ENCODE measurements at places on chromosomes 7 and 10.

GRCh38 chr10:127612-128432 lies 7.4 kb upstream of the ZMYND11 start:
- DNase-seq, result no peak

DNA sequence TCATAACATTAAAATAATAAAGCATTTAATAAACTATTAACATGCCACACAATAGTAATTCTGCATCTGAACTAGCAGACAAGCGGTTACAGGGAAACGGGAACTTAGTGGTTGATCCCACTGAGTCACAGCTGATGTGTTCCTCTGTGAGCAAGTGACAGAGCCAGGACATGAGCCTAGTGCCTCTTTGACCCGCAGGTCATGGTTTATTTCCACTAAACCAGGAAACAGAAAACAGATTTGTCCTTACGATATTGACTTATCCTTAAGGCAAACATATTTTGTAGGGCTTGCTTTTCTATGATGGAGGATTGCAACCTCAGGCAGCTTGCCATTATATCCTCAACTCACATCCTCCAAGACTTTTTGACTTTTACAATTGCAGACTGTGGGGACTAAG lies 987.3 kb downstream of the CCSER2 start:
- no peak for DNase-seq

DNA sequence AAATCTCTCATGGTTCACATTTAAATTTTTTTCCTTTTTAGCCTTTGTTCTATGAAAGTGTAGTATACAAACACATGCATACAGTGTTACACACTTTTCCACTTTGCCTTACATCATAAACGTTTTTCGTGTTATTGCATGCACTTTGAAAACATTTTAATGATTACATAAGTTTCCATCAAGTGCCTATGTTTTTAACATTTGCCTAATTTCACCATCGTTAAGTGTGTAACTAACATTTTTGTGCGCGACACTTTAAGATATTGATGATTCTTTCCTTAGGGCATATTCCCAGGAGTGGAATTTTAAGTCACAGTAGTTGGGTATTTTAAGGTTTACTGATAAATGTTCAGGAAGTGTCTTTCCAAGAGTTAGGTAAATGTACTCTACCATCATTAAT lies 1.5 kb upstream of the FRAT2 start:
- no peak for DNase-seq

GRCh38 chr10:112539340-112539739 lies 92.3 kb downstream of the VTI1A start:
- DNase-seq, result no peak

- DNase-seq, result no peak
These were observed 32.8 kb downstream of the ADCY1 start for GRCh38 chr7:45606931-45607330.

DNA sequence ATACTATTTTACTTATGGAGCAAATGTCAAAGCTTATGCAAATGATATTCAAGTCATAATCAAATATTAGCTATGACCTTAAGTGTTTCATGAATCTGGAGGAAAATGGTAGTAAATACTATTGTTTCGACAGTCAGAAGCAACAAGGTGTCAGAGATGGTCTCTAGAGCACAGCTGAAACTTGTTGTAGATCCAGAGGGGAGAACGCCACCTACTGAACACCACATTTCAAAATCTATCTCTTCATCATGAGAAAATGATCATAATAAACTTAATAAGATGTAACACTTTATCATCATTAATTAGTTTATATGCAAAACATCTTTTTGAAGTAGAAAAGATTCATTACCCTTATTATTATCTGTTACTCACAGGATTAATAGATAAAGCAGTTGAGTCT lies 418.7 kb downstream of the GATA3 start:
- DNase-seq, result no peak

GRCh38 chr10:73648975-73649829 lies 6.6 kb downstream of the SYNPO2L start:
- DNase-seq, result no peak

DNA sequence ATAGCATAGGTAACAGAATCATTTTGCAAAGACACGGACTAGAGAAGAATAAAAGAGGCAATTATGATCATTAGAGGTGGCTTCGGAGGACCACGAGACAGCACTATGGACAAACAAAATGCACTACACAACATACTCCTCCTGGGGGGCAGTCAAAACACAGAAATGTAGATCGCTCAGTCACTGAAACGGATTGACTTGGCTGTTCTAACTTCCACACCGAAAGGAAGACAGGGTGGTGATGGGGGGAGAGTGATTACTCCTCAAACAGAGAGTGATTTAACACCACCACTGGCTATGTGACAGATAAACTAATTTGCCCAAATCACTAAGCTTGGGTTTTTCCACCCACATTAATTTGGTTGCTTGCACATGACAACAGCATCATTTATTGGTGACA lies 14.1 kb upstream of the PPA1 start:
- no peak for DNase-seq

DNA sequence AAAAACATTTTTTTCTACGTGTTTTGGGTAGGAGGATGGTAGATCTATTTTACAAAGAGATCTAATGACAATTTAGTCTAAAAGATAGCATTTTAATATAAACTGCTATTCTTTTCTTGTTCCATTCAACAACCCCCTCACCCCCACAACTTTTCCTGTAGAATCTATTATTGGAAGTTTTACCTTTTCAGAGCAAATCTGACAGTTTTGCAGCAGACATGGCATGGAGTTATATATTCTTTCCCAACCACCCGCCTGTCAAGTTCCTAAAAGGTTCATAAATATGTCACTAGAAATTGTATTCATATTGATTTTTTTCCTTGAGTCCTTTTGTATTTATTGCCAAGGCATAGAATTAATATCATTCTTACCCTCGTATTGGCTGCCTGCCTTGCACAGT lies 21.5 kb upstream of the NAMPT start:
- no peak for DNase-seq

- DNase-seq, result no peak
These were observed 181.8 kb upstream of the MBL2 start for GRCh38 chr10:52954407-52954806.

DNA sequence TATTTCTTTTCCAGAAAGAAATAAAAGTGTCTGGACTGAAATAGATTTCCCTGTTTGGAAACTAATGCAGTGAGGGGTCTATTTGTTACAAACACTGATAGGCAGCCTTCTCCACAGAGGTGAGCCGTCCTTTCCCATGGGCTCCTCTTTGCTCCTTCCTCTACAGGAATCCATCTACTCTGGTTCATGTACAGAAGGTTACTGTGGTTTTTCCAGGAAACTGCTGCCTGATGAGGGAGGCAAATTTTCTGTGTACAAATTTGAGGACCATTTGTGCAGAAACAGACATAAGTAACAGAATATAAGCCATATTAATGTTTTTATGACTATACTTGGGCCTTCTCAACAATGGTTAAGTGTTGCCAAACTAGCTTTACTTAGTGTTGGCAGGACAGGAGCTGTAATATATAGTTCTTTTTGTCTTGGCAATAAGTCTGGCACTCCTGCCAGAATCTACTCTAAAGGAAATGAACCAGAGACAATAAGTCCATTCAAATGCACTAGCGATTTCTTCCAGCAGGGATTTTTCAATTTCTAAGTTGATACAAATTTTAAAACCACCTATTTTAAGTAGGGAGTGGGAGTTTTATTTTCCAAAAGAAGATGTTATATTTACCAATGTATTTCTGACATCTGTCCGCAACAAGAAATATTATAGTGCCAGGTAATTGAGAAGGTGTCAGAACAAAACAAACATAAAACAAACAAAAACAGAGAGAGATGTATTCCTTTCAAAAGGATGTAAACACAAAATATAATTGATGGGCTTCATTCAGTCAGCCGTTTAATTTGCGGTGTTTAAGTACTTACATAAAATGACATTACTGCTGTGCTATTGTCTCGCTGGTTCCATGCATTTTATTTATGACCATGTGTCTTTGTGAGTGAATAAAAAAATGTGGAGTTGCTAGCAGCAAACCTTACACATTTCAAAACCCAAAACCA lies 91.0 kb upstream of the NFE2L3 start:
- no peak for DNase-seq

DNA sequence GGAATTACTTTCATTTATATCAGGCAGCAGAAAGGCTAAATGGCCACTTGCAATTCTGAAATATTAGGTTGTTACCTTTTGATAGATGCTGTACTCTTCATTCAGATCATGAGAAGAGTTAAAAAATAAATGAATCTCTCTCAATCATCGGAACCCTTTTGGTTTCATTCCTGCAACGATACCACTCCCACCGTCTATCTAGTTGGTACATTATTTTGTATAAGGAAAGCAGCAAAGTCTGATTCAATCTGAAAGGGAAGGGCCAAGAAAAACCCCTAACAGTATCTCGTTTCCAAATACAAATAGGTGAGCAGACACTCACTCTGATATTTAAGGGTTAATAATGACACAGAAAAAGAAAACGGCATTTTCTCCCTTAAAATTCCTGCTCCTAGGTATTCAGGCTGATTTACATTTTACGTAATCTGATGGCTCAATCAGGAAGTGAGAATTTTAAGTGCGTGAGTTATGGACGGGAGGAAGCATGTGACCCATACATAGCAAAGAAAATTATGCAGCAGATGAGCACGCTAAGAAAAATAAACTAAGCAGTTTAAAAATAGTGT lies 209.4 kb upstream of the KLF14 start:
- DNase-seq, result no peak

- no peak for DNase-seq
These were observed 11.8 kb downstream of the TOMM7 start for GRCh38 chr7:22810843-22811242.

DNA sequence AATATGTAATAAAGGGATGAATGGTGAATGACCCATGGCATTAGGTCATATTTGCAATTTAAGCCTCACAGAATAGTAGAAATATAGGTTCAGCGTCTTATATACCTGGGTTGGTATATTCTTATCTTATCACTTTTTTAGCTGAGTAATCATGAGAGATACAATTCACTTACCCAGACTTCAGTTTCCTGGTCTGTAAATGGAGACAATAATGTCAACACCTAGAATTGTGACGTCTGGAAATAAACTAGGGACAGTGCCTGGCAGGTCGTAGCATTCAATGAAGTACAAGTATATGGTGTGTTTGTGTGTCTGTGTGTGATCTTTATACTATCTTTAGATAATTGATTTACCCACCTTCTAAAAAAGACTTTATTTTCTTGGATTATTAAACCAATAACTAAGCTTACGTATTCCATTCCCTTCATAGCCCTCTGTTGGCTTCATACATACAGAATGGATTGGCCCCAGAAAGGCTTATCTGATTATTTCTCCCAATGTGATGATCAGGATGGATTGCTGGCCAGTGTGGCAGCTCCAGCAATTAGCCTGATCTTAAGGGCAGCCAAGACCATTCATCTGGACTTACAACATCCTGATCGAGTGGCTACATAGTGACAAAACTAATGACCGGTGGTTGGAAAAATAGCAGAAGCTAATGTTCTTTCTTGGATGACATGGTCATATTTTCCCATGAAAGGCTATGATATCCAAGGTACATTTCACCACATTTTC lies 121.2 kb upstream of the NPVF start:
- DNase-seq, result no peak

GRCh38 chr7:33334349-33334748 lies 205.0 kb downstream of the BBS9 start:
- DNase-seq, result no peak

GRCh38 chr10:109773288-109774120 lies 149.8 kb downstream of the XPNPEP1 start:
- no peak for DNase-seq

GRCh38 chr10:7100032-7100702 lies 310.7 kb downstream of the SFMBT2 start:
- DNase-seq, result no peak

- DNase-seq, result no peak
These were observed 115.5 kb upstream of the GPR26 start for GRCh38 chr10:123550675-123551096.

- DNase-seq, result no peak
These were observed 6.3 kb downstream of the POLR2J start for GRCh38 chr7:102472126-102473041.

GRCh38 chr7:28328822-28329660 lies 83.3 kb upstream of the CREB5 start:
- no peak for DNase-seq

DNA sequence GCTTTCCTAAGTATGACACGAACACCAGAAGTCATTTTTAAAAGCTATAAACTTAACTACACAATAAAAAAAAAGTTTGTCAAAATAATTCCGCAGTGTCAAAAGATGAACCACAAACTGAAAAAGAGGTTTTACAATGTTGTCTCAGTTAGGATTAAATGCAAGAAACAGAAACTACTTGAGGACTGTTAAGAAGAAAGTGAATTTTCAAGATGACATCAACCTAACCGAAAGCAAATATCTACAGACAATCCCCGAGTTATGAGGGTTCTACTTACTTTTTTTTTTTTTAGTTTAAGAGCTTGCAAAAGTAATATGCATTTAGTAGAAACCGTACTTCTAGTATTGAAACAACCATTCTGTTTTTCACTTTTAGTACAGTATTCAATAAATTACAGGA lies 62.3 kb downstream of the TFPI2 start:
- DNase-seq, result no peak

DNA sequence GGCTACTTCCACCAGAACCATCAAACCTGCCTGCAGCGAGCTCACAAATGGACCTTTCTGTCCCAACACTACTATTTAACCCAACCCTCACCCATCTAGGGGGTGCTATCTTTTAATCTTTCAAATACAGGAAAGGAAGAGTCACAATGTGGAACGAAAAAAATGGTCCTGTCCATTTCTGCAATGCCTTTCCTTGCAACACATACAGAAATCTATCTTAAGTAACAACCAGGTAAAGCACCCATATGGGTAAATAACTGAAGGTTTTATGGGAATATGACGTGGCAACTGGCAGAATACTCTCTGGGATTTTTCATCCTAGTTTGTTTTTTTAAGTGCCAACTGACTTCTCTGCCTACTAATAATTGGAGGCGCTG lies 24.6 kb downstream of the TNS3 start:
- no peak for DNase-seq

- DNase-seq, result peak; percentile 15
These were observed 26.2 kb downstream of the ABLIM1 start for GRCh38 chr10:114631666-114632417.

DNA sequence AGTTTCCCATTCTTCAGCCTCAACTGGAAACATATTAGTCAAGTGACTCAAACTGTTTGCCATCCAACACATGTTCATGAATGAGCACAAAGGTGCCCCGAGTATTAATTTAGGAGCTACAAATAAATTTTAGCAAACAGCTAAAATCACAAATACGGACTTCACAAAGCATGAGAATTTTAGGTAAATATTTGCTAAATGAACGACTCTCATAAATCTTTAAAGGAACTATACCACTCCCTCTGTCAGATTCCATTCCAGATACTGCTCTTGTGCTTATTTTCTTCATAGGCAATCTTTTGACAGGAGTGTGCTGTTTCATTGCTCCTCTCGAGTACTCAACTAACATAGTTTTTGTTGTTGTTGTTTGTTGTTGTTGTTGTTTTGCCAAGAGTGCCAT lies 330.9 kb downstream of the PARD3 start:
- no peak for DNase-seq

- DNase-seq, result no peak
These were observed 72.0 kb downstream of the RNF216 start for GRCh38 chr7:5709347-5709950.
